GM13977 (cell line): ENCODE measurements at places on chromosomes 1 and 21.

DNA sequence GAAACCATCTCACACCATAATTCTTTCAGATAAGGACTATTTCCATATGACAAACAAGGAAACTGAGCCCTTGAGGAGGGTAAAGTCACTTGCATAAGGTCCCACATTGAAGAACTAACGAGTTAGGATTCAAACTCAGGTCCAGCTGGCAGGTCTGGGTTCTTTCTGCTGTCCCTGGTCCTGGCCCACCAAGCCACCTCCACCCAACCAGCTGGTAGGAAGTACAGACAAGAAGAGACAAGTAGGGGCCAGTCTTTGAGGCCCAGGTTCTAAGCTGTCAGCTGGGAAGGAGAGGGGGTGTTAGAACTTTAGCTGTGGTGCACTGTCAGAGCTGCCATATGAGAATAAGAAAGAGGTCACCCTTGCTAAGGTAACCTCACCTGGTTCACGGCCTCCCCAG is 188.6 kb downstream of the TRABD2B start:
- DNase-seq: no peak

GRCh38 chr1:101971304-101971703 is 25.4 kb downstream of the OLFM3 start:
- no peak for DNase-seq

DNA sequence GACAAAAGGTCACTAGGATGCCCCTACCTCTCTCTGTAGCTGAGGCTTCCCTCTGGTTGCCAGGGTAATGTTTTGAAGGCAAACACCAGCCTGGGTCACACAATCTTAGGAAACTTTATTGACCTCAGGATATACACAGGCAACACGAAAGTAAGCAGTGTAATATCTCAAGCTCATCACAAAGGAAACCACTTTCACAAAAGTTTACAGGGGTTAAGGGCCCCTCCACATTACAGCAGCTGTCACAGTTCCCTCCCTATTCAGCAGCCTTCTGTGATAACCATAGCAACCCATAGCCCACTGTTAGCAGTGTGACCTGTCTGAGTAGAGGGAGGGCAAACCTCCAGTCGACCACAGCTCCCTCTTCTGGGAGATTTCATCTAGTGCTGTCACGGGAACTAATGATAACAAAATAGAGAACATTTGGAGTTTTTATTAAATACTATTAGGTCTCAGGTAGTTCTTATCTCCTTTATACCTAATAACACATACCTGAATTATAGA is 149.8 kb downstream of the PTPRC start:
- DNase-seq: peak; percentile 32

DNA sequence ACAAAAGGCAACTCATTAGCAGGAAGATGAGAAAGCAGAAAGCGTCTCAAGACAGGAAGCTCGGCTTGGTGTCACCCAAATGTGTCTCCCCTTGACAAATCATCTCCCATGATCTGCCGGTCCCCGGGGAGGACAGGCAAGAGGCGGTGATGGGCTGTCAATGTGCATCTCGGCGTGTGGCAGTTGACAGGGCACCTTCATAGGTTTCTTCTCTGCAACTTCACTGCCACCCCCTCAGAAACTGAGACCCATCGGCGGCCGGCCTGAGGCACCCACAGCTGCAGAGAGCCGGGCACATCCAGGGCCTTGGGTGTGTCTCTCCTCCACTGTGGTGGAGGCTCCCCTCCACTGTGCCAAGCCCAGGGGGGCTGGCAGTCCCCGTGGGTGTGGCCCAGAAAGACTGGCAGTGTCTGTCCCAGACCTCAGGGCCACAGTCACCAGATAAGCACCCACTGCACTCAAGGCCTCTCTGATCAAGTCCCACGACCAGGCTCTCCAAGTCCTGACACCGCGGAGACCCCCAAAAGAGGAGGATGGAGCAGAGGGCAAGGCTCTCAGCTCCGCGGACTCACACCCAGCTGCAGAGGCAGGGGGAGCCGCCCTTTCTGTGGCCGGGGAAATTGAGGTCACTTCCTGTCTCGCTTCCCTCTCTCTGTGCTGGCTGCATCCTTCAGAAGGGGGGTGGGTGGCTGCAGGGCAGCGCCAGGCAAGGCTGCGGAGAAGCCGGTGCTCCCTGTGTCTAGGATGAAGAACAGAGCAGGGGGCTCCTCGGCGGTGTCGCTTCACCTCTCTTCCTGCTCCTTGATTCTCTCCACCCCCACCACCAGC is 39.6 kb upstream of the LBR start:
- peak; percentile 83 for DNase-seq

- no peak for DNase-seq
These were observed 499.0 kb downstream of the SIPA1L2 start for GRCh38 chr1:232130815-232131480.

GRCh38 chr1:85544689-85545215 is 35.8 kb upstream of the CCN1 start:
- no peak for DNase-seq

- DNase-seq: peak; percentile 87
These were observed 779 bp upstream of the STK40 start for GRCh38 chr1:36386265-36387140.

GRCh38 chr1:22295856-22296255 is 153.0 kb upstream of the WNT4 start:
- DNase-seq: no peak

DNA sequence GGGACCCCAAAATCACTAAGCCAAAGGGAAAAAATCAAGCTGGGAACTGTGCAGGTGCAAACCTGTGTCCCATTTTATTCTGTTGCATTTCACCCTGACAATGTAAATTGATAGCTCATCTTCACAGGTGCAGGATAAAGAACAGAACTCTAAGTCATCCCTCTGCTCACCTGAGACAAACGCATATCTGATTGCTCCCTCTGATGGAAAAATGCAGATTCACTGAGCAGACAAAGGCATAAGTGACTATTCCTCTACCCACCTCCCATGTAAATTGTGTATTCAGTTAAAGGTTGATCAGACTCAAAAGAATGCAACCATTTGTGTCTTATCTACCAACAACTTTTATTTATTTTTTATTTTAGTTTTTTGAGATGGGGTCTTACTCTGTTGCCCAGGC is 644.2 kb downstream of the PTPRU start:
- no peak for DNase-seq

DNA sequence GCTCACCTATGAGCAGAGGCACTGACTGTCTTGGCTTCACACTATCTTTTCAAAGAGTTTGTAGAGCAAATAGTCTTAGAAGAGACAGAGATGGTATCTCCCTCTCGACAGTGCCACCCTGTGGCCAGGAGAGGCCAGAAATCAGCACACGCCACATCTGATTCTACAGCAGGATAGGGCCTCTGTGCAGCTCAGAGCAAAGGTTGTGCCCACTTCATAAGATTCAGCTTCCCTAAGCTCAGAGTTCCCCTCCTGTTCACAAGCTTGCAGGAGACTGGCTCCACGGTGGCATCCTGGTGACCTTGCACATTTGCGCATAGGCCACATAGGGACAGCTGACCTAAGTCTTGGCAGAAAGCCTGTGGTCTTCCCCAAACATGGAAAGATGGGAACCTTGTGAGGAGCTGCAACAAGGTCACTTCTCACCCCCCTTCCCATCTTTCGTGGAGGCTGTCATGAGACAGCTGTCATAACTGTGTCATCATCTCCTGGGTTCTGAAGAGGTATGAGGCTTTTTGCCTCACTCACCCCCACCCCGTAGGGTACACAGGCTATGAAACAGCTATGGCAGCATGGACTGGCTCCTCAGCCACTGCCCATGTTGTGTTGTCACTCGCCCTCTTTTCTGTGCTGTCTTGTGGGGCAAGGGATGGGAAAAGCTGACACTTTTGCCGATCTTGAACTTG is 3.0 kb downstream of the ITLN2 start:
- DNase-seq: peak; percentile 79

DNA sequence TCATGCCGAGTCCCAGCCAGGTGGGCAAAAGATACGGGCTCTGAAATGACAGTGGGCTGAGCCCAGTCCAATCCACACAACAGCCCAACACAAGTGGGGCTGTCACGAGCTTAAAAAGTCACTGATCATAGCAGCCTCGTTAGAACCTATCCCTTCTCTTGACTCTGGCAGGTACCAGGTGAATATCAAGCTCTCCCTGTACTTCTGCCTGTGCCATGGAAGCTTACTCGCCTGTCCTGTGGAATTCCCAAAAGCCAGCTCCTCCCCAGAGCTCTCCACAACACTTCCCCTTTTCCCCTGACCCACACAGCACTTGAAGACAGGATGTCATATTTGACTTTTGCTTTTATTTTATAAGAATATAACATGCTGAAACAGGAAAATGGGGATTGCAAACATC is 5.9 kb downstream of the RGS16 start:
- DNase-seq: no peak

DNA sequence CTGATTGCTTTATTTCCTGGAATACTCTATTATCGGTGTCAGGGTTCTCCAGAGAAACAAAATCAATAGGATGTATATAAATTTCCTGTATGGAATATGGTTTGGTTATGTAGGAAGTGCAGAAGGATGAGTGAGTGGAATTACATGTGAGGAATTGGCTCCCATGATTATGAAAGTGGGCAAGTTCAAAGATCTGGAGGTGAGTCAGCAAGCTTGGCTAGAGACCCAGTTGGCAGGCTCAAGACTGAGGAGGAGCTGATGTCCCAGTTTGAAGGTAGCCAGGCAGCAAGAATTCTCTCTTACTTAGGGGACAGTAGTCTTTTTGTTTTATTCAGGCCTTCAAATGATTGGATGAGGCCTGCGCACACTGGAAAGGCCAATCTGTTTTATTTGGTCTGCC is 57.5 kb downstream of the MAP3K7CL start:
- no peak for DNase-seq

- DNase-seq: no peak
These were observed 77.1 kb downstream of the PAX7 start for GRCh38 chr1:18707696-18708257.

- no peak for DNase-seq
These were observed 344.3 kb downstream of the DUSP10 start for GRCh38 chr1:221397606-221398005.

DNA sequence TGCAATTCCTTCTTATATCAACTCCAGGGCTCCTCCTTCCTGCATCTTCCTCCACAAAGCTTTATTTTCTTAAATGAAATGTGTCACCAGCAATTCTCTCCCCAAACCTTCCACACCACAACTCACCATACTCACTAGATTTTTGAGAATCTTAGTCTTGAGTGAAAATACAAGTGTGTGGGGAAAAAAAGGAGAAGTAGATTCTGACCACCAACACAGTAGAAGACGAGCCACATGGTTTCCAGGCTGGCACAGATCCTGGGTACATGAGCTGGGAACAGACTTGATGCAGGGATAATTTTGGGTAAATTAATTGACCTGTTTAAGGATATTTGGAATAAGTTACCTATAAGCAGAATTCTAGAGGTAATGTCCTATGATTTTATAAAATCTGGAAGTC is 72.8 kb upstream of the KCNJ15 start:
- DNase-seq: no peak

- DNase-seq: no peak
These were observed 54.6 kb upstream of the POU3F1 start for GRCh38 chr1:38101037-38101785.

GRCh38 chr1:222781251-222781650 is 33.6 kb upstream of the DISP1 start:
- DNase-seq: no peak

DNA sequence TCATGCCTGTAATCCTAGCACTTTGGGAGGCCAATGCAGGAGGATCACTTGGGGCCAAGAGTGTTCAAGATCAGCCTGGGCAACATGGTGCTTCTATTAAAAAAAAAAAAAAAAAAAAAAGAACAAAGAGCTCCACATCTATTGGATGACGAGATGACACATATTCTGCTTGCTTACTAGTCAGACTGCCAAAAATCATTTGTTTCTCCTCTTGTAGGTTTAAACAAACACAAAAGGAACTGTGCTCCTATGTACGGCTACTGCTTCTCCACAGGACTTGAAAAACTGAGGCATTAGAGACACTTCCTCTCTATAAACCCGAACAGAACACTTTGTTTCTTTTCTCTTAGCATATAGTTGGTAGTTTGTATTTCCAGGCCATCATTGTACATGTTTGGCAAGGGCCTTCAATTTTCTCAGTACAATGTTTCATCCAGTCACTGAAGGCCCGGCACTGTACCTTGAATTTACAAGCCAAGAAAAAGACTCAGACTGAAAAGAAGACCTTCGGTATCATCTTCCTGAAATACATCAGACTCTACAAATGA is 6.0 kb downstream of the TRIT1 start:
- DNase-seq: no peak

- DNase-seq: no peak
These were observed 7.4 kb upstream of the IGFN1 start for GRCh38 chr1:201183209-201183608.

GRCh38 chr1:209589440-209589839 is 5.9 kb downstream of the CAMK1G start:
- no peak for DNase-seq

GRCh38 chr1:932776-933602 is 9.3 kb downstream of the SAMD11 start:
- no peak for DNase-seq

- DNase-seq: no peak
These were observed 9.8 kb upstream of the ALPL start for GRCh38 chr1:21499283-21499950.

DNA sequence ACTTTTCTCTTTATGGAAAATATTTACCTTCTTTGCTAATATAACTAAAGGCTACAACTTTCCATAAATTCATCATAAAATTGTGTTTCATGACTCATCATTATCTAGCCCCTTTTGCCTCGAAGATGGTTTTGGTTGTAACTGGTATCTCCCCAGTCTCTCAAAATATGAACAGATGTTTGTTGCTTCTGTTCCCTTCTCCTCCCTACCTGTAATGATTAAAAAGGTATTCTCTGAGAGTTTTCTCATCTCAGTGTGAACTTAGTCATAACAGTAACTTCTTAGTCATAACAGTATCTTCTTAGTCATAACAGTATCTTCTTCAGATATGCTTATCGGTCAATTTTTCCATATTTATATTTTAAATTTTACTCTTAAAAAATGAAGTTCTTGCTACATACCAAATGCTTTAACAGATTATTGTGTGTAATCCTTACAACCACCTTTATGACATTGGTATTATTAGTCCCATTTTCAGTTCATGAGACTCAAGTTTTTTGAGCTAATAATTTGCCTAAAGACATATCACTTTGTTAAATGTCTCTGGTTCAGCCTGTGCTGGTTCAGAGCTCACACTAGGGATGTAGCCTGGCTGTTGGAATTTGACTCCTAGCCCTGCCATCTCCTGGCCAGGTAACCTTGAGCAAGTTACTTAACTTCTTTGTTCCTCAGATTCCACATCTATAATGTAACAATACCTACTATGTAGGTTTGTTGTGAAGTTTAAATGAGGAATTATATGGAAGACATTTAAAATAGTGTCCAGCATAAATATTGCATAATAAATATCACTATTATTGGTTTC is 32.6 kb downstream of the ATP1B1 start:
- peak; percentile 73 for DNase-seq
